ENCODE measurements at places on chromosomes 12 and 14.

DNA sequence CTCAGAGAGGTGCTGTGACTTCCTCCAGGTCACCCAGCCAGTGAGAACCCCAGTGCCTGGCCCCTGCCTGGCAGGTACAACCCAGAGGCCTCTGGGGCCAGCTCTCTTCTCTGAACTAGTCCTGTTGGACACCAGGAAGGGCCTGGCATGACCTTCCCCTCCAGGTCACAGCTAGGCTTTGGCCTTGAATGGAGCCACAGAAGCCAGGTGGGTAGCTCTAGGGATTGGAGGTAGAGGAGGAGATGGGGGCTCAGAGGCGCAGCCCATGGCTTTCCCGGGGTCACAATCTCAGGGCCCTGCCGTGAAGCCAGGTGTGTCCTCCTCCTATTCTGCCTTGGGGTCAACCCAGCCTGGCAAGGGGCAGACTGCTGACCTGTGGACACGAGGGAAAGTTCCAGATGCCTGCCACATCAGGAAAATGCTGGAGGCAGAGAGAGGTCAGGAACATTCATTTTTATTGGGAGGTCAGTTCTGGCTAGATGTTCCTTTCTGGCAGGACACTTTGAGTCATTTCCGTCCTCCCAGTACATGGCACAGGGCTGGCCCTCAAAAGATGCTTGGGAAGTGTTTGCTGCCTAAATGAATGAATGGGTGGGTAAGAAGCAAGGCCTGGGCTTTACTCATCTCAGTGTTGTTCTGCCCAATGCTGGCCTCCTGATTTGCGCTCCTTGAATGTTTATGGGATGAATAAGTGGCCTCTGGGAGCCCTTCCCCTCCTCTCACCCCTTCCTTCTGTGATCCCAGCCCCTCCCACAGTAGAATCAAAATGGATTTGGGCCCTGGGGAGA lies 25.4 kb downstream of the FAM222A start:
- no peak for DNase-seq

- DNase-seq: no peak
Observed at GRCh38 chr14:85124631-85125290, 405.2 kb upstream of the FLRT2 start.

- no peak for DNase-seq
Observed at GRCh38 chr14:75822522-75823141, 159.2 kb downstream of the TGFB3 start.

GRCh38 chr12:107873223-107873622 lies 98.7 kb downstream of the ASCL4 start:
- no peak for DNase-seq

GRCh38 chr14:104588066-104588857 lies 8.7 kb downstream of the C14orf180 start:
- no peak for DNase-seq
